Panc1 (cell line): ENCODE measurements at places on chromosomes 16 and 17. TPM values are rescaled to one million over a fixed set of nuclear protein-coding genes. Genes with fewer than 3 reads are reported as not detected.

The TAT gene
- total RNA-seq: 0.49 TPM

The TBC1D3D gene
- not detected for total RNA-seq

The C1QTNF1 gene
- total RNA-seq: 1.5 TPM

The HID1 gene
- 10.9 TPM for total RNA-seq

The MPP3 gene
- 7.1 TPM for total RNA-seq

The MAPT gene
- 0.59 TPM for total RNA-seq

The GFAP gene
- total RNA-seq: not detected

The HOXB7 gene
- 44.0 TPM for total RNA-seq

The GAS2L2 gene
- not detected for total RNA-seq

The CRISPLD2 gene
- total RNA-seq: 12.9 TPM

The NUBP2 gene
- total RNA-seq: 85.8 TPM

The TPSB2 gene
- total RNA-seq: 0.57 TPM

The HSPB9 gene
- not detected for total RNA-seq

The STH gene
- total RNA-seq: not detected

The TOX3 gene
- total RNA-seq: 3.4 TPM

The CES1 gene
- 27.5 TPM for total RNA-seq

The DHRS7C gene
- total RNA-seq: not detected

The SLC7A5 gene
- total RNA-seq: 231 TPM

The HBQ1 gene
- total RNA-seq: 10.4 TPM

The BCO1 gene
- total RNA-seq: not detected

The C16orf54 gene
- 0.18 TPM for total RNA-seq

The ZNF207 gene
- total RNA-seq: 215 TPM

The WNT9B gene
- not detected for total RNA-seq

The NHLRC4 gene
- total RNA-seq: 4.0 TPM

The CDRT15 gene
- total RNA-seq: not detected

The CBFA2T3 gene
- 13.7 TPM for total RNA-seq

The CLEC10A gene
- total RNA-seq: not detected

The CLDN6 gene
- total RNA-seq: 1.2 TPM

The TPSD1 gene
- total RNA-seq: 0.26 TPM

The LMF1 gene
- 24.3 TPM for total RNA-seq

The GPR142 gene
- not detected for total RNA-seq

The MT1A gene
- total RNA-seq: 52.1 TPM

The CASKIN1 gene
- 4.5 TPM for total RNA-seq

The AKAP10 gene
- 24.6 TPM for total RNA-seq

The TEKT5 gene
- not detected for total RNA-seq

The KRT28 gene
- not detected for total RNA-seq

The SPHK1 gene
- 18.2 TPM for total RNA-seq
